ENCODE measurements at places on chromosomes 7 and 10. TPM values are rescaled to one million over a fixed set of nuclear protein-coding genes. Genes with fewer than 3 reads are reported as not detected.

POM121L12 gene
- polyA plus RNA-seq: not detected

IDI2 gene
- polyA plus RNA-seq: not detected

BEND7 gene
- 5.0 TPM for polyA plus RNA-seq

CALY gene
- not detected for polyA plus RNA-seq

HOXA9 gene
- polyA plus RNA-seq: 28.5 TPM

FAM53B gene
- polyA plus RNA-seq: 23.6 TPM

HOXA5 gene
- polyA plus RNA-seq: 8.2 TPM

ASIC3 gene
- polyA plus RNA-seq: 9.2 TPM

SFTPA2 gene
- polyA plus RNA-seq: not detected

TMEM184A gene
- 0.56 TPM for polyA plus RNA-seq

CDK14 gene
- 21.3 TPM for polyA plus RNA-seq

ZNF32 gene
- polyA plus RNA-seq: 46.4 TPM

PRKAR2B gene
- polyA plus RNA-seq: 4.7 TPM

LRRN3 gene
- polyA plus RNA-seq: 12.8 TPM

ABCA13 gene
- 0.09 TPM for polyA plus RNA-seq

UBTD1 gene
- 13.0 TPM for polyA plus RNA-seq

NYAP1 gene
- 2.3 TPM for polyA plus RNA-seq

MRPL43 gene
- polyA plus RNA-seq: 94.4 TPM

MYH16 gene
- 0.45 TPM for polyA plus RNA-seq

NME8 gene
- not detected for polyA plus RNA-seq

HECW1 gene
- 1.4 TPM for polyA plus RNA-seq

PHKG1 gene
- polyA plus RNA-seq: 24.3 TPM

FXYD4 gene
- 2.4 TPM for polyA plus RNA-seq

OR6V1 gene
- not detected for polyA plus RNA-seq

GRM3 gene
- 0.04 TPM for polyA plus RNA-seq

TRIM74 gene
- 0.62 TPM for polyA plus RNA-seq

NXPH1 gene
- polyA plus RNA-seq: not detected

ERVW-1 gene
- 0.38 TPM for polyA plus RNA-seq

DNTT gene
- 0.08 TPM for polyA plus RNA-seq

TRIM50 gene
- polyA plus RNA-seq: 0.44 TPM

ING3 gene
- polyA plus RNA-seq: 16.5 TPM

OPN1SW gene
- polyA plus RNA-seq: 1.9 TPM

CHST15 gene
- 16.4 TPM for polyA plus RNA-seq

HMX3 gene
- not detected for polyA plus RNA-seq

CPN1 gene
- not detected for polyA plus RNA-seq

MCMBP gene
- 37.5 TPM for polyA plus RNA-seq

PTN gene
- 189 TPM for polyA plus RNA-seq

TLL2 gene
- polyA plus RNA-seq: 1.1 TPM

DHTKD1 gene
- 10.3 TPM for polyA plus RNA-seq

CDC14C gene
- not detected for polyA plus RNA-seq

TMEM236 gene
- polyA plus RNA-seq: 0.45 TPM

CPA2 gene
- polyA plus RNA-seq: 0.53 TPM

FAM25G gene
- not detected for polyA plus RNA-seq

STRIP2 gene
- polyA plus RNA-seq: 5.7 TPM

TRDMT1 gene
- 11.5 TPM for polyA plus RNA-seq

SFRP5 gene
- polyA plus RNA-seq: 1.7 TPM

SFMBT2 gene
- polyA plus RNA-seq: 8.4 TPM

NODAL gene
- 0.18 TPM for polyA plus RNA-seq

SLC13A1 gene
- not detected for polyA plus RNA-seq

SLC25A40 gene
- polyA plus RNA-seq: 13.9 TPM

AMPH gene
- polyA plus RNA-seq: 13.5 TPM

CTAGE15 gene
- polyA plus RNA-seq: 0.11 TPM

ATP6V1F gene
- 137 TPM for polyA plus RNA-seq

SPDYE9 gene
- 0.18 TPM for polyA plus RNA-seq

CYP26C1 gene
- polyA plus RNA-seq: not detected

TRIM56 gene
- polyA plus RNA-seq: 8.8 TPM

FAM237B gene
- polyA plus RNA-seq: not detected

GPR15LG gene
- not detected for polyA plus RNA-seq

Measured in muscle of leg (tissue), 16 donors.